ENCODE measurements at places on chromosomes 7 and 10.

DNA sequence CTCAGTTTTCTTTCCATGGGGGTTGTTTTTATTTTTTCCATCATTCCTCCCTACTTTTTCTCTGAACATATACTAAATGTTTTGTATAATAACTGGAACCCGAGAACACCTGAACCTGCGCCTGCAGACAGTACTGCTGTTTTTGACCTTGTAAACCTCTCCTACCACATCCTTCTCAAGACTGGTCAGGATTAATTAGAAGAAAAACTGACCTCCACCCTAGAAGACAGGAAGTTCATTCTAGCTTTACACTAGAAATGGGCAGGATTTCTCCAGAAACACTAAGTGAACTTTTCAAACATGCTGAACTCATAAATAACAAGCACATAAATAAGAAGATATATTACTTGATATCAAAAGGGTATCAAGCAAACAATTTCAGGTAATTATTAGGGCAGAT lies 751 bp upstream of the HYCC1 start:
- DNase-seq: no peak

- DNase-seq: no peak
These were observed 15.9 kb downstream of the SORCS3 start for GRCh38 chr10:104657036-104657435.

- peak; percentile 44 for DNase-seq
These were observed 283.0 kb downstream of the TCF7L2 start for GRCh38 chr10:113232928-113233511.

DNA sequence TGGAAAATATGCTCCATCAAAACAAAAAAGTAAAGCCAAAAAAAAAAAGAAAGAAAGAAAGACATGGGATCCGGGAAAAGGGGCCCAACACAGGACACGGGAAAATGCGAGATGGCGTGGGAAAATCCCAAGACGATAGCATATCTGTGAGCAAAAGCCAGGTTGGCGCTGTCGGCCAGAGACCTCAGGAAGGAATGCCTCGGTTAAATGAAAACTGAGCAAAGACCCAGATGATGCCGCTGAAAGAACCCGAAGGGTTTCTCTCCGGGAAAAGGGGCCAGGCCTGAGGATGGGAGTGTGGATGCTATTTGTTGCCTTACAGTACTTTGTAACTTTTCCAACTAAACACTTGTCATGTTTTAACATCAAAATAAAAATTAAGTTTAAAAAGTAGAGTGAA lies 49.5 kb upstream of the PPP2R2D start:
- DNase-seq: no peak

- DNase-seq: no peak
These were observed 30.3 kb downstream of the TRIM8 start for GRCh38 chr10:102674566-102674965.

DNA sequence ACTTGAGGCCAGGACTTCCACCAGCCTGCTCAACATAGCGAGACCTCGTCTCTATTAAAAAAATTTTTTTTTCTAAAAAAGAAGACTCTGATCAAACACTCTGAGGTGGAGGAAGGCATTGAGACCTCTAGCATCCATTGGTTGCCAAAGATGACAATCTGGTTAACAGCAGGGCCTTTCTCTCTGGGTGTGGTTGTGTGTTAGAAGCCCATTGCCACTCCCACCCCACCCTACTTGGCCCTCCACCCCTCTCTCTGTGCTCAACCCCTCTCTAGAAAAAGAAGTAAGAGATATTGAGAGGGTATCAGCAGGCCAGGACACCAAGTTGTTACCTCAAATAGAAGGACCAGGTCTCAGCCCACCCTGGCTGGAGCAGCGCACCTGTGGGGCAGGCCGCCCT lies 57.4 kb upstream of the MXI1 start:
- no peak for DNase-seq

DNA sequence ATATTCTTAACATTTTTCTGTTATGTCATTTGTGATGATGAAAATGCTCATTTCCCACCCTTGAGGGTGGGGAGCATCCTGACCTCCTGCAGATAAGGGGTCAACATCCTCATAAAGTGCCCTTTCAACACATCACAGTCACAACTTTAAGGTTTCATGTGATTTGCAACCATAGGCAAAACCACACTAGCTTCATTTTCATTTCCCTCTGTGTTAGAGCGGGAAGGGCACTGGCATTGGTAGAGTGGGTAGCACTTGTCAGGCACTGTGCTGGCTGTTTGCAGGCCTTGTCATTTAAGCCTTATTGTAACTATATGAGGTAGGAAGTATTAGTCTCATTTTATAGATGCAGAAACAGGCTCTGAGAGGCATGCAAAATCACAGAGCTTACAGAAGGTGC lies 39.8 kb downstream of the PSMC2 start:
- DNase-seq: no peak

DNA sequence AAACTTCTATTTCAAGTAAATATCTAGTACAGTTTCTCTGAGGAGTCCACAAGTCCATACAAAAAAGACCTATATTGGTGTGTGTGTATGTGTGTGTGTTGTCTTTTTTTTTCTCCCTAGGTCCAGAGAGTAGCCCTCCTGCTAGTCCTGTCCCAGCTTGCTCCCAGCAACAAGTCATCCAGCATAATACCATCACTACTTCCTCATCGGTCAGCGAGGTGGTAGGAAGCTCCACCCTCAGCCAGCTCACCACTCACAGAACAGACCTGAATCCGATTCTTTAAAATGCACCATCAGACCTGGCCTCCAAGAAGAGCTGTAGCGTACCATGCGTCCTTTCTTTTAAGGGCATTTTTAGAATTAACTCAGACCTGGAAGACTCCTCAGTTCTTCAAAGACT lies 139.1 kb downstream of the TRIL start:
- DNase-seq: no peak

DNA sequence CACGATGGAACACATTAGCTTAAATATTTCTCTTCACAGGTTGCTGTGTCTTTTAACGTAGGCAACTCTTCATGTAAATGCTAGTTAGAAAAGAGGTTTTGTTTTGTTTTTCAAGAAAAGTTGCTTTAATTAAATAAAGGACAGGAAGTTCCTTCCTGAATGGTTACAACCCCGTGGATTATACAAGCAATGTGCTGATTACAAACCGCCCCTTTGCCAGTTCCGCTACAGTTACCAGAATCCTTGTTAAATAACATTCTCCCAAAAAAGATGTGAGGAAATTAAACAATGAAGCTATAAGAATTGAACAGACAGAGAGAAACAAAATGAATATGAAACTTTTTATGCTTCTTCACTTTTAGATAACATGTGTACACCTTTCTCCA lies 75.1 kb downstream of the LYZL2 start:
- no peak for DNase-seq
